ENCODE measurements at places on chromosomes 3 and 15.

GRCh38 chr3:46848271-46849044 lies 14.8 kb downstream of the MYL3 start:
- DNase-seq, result no peak

- no peak for DNase-seq
Measured at GRCh38 chr3:133469140-133469731, 69.4 kb downstream of the BFSP2 start.

DNA sequence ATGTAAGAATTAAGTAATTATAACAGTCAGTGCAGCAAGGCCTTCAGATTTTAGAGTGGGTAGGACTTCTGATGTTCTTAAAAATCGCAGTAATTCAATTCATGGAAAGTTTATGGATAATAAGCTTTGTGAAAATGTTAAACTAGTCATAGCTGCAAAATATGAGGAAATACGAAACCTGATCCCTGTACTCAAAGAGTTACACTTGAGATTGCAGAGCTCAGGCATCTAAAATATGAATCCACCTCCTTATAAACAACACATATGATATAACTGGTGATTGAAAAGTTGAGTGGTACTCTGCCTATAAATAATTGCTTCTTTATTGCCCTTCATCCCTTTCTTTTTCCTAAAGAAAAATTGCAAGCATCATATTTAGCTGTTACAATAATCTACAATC lies 473.3 kb downstream of the OTOL1 start:
- no peak for DNase-seq

DNA sequence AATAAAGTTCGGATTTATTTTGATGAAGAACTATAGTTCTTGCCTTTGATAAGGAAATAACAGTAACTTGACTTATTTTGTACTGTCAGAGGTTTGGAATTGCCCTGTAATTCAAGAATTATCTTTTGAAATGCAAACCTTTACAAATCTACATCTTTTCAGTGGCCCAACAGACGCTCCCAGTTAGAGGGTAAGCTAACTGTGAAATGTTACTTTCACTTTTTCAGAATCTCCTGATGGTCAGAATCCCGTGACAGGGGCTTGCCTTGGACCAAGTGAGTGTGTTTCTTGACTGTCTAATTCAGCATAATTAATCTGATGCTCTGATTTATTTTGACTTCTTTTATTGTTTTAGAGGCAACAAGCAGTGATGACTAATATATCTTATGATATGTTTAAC lies 262.5 kb downstream of the PLOD2 start:
- no peak for DNase-seq

GRCh38 chr3:13027154-13027553 lies 46.1 kb downstream of the IQSEC1 start:
- no peak for DNase-seq

- DNase-seq, result no peak
Measured at GRCh38 chr3:160291909-160292299, 66.7 kb downstream of the C3orf80 start.

DNA sequence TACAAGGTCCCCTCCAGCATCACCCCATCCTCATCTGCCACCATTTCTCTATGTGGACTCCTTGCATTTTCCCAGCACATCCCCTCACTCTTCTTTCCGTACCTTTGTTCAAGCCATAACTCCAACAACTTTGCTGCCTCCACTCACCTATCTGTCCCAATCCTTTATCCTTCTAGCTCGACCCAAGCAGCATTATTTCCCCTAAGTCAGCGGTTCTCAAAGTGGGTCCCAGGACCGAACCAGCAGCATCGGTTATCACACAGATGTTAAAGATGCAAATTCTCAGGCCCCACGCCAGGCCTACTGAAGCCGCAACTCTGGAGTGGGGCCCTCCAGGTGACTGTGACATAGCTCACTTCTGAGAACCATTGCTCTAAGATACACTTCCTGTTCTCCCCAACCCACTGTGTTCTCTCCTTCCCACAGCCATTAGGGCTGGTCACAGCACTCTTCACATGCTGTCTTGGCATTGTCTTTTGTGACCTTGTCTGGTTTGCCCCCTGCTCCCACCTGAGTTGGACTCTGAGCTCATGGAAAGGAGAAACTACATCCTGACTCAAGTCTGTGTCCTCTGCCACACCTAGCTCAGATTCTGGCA lies 56.2 kb downstream of the AAGAB start:
- no peak for DNase-seq

GRCh38 chr3:14124223-14124614 lies 451 bp downstream of the CHCHD4 start:
- no peak for DNase-seq

DNA sequence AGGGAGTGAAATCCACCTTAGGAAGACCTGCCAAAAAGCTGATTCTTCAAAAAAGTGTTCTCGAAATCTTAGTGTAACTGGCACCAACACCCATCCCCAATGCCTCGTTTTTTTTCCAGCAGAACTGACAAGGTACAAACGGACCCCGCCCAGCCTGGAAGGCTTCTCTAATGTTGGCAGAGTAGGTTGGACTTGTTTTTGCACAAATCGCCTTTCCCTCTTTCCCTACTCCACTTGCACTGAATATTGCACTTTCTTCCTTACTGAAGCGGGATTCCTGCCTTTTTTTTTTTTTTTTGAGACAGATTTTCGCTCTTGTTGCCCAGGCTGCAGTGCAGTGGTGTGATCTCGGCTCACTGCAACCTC lies 544 bp upstream of the TIMMDC1 start:
- no peak for DNase-seq

DNA sequence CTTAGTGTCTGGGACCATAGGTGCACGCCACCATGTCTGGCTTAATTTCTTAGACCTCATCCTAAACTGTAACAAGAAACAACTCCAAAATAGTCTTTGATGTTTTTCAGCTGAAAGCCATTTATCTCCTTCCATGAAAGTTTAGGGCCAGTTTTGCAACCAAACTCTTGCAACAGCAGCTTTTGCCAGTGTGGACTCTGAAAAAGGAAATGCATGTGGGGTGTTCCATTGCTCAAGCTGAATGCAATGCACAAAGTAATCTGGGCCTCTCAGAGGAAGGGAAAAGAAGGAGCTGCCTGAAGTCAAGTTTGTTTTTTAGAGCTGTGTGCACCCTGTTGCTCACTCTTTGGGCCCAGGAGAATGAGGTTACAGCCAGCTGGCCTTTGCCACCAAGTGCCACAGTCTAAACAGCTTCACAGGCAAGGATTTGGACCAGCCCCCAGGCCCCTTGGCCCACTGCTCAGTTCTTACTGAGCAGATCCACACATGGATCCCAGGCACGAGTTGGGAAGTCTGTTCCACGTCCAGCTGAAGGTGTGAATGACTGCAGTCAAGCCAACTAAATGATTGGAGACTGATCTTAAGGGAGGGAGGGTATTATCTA lies 212.3 kb upstream of the LRRFIP2 start:
- no peak for DNase-seq

- no peak for DNase-seq
Measured at GRCh38 chr15:35397027-35397426, 148.9 kb downstream of the DPH6 start.

GRCh38 chr3:18591120-18591519 lies 166.0 kb upstream of the SATB1 start:
- DNase-seq, result no peak

GRCh38 chr3:46372492-46373359 lies 2.0 kb downstream of the CCR5 start:
- no peak for DNase-seq

- DNase-seq, result no peak
Measured at GRCh38 chr15:56934269-56934668, 15.8 kb downstream of the TCF12 start.

DNA sequence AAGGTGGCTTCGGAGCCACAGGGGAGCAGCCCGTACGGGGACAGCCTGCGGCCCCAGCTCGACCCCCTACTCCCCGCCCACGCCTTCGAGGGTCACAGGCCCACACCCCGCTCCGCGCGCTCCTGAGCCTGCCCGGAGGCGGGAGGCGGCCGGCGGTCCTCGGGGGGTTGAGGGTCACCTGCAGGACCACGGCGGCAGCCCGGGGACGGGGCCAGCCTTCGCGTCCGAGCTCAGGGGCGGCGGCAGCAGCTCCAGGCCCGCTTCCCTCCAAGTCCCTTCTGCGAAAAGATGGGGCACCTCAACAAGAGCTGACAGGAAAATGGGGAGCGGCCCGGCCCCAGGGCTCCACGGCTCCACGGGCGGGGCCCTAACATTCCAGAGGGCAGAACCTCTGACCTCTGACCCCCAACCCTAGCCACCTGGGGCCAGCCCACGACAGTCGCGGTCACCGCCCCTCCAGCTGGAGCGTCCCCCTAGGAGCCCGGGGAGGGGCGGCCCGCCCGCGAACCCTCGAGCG lies 428 bp downstream of the LYSMD4 start:
- no peak for DNase-seq

GRCh38 chr3:106376016-106376570 lies 507.3 kb upstream of the CBLB start:
- DNase-seq, result no peak

GRCh38 chr3:129344540-129345220 lies 66.0 kb downstream of the HMCES start:
- no peak for DNase-seq

DNA sequence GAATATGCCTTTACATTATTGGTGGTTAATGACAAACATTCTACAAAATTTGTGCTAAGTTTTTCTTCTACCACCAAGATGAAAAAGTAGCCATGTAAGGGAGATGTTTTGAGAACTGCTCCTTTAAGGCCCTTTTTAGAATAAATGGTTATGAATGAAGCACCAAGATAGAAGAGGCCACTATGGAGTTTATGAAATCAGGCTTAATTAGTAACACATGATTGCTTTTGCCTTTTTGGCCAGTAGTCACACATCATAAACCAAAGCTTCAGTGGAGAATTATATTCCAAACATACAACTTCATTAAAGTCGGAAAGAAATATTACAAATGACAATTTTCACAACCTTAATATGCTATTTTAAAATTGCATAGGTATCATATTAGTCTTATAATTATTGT lies 331.7 kb downstream of the RBMS3 start:
- no peak for DNase-seq

DNA sequence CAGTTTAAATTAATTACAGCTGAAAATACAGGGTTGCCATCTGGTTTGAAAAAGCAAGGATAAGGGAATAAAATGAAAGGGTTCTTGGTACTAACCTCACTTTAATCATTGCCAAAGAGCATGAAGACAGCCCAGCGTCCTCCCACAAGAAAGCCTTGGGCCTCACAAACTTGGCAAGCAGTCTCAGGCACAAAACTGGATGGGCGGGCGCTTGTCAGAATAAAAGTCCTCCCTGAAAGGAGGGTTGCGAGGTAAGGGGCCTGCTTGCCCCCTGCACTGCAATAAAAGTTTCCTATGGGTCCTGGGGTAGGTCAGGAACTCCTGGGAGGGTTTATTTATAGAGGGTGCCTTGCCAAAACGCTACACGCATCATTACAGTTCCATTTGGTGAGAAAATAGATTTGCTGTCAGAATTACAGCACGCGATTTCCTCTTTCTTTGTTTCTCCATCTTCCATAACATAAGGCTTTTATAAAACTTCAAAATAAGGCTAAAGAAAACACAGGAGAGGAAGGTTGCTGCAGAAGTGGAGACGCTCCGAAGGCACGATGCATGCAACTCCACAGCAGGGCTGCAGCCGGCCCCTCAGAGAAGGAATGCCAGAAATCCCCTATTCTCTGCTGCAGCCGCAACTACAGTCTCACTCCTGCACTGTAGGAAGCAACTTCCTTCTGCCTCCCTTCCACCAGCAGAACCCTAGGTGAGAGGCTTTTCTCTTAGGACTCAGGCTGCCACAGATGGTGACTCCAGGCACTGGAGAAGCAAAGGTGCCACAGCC lies 61.3 kb downstream of the VGLL4 start:
- DNase-seq, result no peak

DNA sequence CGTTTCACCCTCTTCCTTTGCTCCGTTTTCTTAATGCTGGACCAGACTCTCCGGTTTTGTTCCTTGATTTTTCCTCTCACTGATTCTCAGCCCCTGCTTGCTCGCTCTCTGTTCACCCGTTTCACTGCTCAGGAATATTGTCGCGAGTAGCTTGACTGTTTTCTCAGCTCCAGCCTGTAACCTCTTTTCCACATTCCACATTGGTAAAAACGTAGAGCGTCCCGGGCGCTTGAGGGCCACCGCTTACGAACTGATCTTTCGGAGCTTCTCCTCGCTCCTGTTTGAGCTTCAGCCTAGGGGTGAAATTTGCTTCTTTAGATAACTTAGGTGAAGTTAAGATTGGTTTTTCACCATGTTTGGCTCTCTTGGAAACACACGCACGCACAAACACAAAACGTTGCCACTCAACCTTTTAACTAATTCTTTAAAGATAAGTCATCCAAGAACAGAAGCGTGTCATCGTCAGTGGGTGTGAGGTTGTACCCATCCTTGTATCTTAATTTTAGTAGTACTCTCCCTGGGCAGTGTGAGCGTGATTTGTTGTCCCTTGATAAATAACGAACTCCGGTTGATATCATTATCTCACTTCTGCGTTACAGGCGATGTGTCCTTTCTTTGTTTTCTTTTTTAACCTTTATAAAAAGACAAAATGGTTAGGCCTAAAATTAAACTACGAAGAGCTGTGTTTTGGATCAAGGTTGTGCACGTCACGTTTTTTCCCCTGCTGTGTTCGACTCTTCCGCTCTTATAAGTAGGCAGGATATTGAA lies 1.0 kb downstream of the PAK2 start:
- DNase-seq, result peak; percentile 26

DNA sequence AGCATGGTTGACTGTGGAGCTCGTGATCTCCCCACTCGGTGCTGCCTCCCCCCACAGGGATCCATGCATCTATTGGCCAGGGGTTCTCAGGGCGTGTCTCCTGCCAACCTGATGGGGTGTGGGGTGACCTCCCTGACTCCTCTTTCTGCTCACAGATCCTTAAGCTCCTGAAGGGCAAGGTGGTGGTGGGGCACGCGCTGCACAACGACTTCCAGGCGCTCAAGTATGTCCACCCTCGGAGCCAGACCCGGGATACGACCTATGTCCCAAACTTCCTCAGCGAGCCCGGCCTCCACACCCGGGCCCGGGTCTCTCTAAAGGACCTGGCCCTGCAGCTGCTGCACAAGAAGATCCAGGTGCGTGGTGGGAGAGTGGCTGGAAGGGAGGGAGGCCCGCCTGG lies 7.9 kb downstream of the AEN start:
- no peak for DNase-seq

DNA sequence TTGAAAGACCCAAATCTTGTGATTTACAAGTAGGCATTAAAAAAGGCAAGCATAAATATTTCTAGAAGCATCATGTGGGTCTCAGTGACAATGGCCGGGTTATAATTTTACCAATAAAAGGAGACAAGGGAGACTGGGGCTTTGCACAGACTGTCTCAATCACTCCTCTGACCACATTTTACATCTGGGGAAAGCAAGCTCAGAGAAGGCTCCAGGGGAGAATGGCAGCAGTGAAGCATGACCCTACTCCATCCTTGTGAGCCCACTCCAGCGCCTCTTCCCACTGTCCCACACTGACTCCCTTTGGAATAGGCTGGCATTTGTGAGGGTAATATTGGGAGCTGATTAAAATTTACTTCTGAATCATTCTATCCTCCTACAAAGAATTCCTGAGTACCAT lies 61.8 kb downstream of the SATB1 start:
- DNase-seq, result no peak

DNA sequence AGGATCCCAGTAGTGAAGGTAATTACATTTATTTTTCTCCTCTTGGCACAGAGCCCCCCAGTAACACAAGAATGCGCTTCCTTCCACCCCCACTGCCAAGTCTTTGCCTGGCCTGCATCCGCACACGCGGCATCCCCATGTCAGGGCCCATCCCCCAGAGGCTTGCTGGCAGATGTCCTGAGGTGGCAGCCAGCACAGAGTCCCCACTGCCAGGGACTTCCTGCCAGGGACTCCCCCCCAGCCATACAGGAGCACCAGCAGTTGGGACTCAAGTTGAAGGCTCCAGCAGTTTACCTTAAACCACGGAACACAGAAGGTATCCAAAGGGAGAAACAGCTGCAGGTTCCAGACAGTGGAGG lies 41.0 kb downstream of the MEGF11 start:
- DNase-seq, result no peak

- DNase-seq, result no peak
Measured at GRCh38 chr15:51575775-51576174, 46.8 kb downstream of the DMXL2 start.
